ENCODE measurements at places on chromosomes 7 and 10.

DNA sequence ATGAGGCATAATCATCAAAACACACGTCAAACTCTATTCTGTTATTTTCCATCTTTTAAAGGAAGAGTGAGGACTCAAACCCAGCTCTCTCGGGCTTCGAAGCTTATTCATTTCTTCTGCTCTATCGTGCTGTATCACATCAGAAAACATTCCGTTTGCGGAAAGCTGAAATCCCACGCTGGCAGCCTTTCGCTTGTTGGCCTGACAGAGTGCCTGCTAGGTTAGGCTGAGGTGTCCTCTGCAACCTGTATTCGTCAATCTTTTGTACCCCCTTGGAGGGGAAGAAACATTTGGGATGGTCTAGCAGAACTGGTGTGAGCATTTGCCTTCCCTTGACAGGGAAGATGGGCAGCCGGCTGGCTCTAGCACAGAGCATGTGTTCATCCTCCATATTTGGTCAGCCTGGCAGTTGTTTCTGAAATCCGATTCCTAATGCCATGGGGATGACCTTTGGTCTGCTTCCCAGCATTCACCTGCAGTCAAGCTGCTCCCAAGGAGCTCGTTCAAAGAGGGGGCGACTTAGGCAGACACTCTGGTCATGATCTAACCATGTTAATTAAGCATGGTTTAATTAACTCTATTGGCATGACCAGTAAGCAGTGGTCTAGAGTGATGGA is 55.2 kb downstream of the TACC2 start:
- DNase-seq: peak; percentile 64

DNA sequence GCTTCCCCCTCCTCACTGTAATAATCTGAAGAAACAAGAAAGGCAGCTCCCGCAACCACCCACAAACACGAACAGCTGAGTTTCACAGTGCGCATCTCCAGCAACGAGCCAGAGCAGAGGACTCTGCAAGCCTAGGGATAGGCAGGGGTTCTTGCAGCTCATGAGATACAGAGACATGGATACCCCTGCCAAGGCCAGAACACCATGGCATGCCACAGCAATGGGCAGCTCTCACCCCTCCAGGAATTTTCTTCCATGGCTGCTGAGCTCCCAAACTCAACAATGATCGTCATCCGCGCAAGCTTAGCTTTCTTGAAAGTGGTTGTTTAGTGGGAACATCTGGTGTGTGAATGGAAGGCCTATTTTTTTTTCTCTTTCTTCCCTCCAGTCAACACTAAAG is 637.3 kb downstream of the SORCS3 start:
- no peak for DNase-seq

GRCh38 chr10:33087152-33087551 is 129.1 kb upstream of the ITGB1 start:
- no peak for DNase-seq

DNA sequence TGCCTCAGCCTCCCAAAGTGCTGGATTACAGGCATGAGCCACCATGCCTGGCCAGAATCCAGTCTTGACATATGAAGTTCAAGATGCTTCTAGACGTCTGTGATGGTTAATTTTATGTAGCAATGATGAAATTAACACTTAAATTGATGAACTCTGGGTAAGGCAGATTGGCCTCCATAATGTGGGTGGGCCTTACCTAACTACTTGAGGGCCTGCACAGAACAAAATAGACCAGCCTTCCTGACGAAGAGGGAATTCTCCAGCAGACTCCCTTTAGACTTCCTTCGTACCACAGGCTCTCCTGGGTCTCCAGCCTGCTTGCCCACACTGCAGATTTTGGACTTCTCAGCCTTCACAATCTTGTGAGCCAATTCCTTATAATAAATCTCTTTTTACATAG is 4.7 kb downstream of the CDNF start:
- DNase-seq: no peak

DNA sequence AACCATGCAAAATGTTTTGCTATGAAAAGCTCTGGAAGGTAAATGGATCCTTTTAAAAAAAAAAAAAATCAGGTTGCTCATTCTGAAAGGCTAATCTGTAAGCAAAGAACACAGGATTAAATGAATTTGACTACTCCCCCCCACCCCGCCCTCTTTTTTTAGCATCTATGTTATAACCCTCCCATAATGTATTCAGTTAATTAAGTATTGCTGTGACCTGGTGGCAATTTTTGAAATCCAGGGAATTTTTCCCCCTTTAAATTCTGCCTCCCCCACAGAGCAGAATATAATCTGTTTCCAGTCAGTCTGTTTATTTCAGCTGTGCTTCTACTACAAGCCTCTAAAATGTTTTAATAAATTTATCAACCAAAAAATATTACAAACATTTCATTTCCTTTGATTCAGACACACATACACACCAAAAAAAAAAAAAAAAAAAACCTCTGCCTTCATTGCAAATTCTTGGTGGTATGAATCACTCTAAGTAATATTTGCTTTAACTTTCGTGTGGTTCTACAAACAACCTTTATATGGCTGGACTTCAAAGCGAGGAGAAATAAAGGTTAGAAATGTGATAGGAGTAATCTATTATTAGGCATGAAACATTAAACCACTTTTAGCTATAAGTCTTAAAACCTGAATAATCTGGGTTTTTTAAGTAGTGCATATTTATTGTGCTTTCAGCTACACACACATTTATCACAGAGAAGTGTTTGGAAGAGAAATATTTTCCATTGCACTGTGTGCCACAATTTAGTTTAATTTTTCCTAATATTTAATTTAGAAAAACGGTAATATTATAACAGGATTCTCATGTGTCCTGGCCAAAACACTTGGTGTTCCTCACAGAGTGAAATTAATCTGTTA is 64.4 kb upstream of the ARID5B start:
- peak; percentile 59 for DNase-seq

- no peak for DNase-seq
Observed at GRCh38 chr7:121336579-121336978, 7.8 kb downstream of the WNT16 start.

GRCh38 chr10:61869774-61870525 is 31.5 kb upstream of the ARID5B start:
- no peak for DNase-seq

- no peak for DNase-seq
Observed at GRCh38 chr7:16430133-16430532, 8.8 kb upstream of the CRPPA start.

GRCh38 chr7:39816462-39817060 is 133.5 kb upstream of the CDK13 start:
- no peak for DNase-seq

DNA sequence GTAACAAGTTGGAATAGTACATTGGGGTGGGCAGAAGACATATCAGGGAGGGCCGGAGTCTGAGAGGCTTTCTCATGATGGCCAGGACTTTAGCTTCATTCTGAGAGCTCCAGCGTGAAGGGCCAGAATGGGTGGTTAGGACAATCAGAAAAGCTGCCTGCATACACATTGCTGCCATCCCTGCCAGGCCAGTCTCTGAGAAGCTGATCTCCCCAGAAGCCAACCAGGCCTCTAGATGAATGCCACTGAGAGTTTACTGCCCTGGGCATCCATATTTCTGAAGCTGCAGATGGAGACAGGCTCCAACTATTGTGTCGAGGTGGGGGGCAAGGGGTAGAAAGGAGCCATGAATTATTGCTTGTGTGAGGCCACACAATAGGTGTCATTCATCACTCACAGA is 32.0 kb upstream of the ARHGAP22 start:
- DNase-seq: no peak

DNA sequence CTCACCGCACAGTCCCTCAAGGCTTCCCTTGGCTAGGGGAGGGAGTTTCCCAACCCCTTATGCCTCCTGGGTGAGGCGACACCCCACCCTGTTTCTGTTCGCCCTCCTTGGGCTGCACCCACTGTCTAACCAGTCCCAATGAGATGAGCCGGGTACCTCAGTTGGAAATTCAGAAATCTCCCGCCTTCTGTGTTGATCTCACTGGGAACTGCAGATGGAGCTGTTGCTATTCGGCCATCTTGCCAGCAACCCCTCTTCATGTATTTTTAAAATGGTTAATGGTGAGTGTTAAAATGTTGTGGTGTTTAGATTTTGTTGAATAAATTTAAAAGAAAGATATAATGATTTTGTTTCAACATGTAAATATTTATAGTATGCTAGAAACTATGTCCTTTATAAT is 22.0 kb downstream of the UMAD1 start:
- DNase-seq: no peak

DNA sequence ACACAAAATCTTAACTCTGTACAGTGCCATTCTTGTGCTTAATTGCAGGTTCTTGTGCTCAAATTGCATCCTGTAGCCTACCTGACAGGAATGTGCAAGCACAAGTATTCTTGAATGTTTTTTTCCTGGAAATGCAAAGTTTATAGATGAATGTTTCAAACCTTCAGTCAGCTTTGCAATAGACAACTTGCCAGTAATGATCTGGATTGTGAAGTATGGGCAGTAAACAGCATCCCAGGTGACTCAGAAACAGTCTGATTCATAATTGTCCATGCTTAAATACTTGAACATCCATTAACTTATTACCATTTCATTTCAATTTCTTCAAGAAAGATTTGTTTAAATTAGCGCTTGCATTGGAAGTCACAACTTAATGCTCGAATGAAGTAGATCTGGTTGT is 347.2 kb downstream of the SDK1 start:
- no peak for DNase-seq

DNA sequence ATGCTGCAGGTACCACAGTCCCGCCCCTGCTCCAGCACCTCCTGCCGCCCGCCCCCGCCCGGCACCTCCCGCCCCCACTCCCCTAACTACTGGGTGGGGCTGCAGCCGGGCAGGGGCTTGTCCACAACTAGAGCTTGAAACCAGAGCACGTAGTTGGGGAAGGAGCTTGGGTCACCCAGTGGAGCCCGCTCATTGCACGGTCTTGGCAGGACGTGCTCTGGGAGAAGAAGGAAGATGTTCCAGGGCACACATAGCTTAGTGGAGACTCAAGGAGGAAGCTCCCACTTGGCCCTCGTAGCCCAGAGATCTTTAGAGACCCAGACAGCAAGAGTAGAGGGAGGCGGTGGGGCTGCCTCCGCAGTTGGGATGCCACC is 692 bp downstream of the IGFBP1 start:
- DNase-seq: no peak

- DNase-seq: peak; percentile 39
Observed at GRCh38 chr10:784403-785088, 95.1 kb upstream of the DIP2C start.

GRCh38 chr7:34026481-34027190 is 121.3 kb downstream of the BMPER start:
- DNase-seq: no peak

DNA sequence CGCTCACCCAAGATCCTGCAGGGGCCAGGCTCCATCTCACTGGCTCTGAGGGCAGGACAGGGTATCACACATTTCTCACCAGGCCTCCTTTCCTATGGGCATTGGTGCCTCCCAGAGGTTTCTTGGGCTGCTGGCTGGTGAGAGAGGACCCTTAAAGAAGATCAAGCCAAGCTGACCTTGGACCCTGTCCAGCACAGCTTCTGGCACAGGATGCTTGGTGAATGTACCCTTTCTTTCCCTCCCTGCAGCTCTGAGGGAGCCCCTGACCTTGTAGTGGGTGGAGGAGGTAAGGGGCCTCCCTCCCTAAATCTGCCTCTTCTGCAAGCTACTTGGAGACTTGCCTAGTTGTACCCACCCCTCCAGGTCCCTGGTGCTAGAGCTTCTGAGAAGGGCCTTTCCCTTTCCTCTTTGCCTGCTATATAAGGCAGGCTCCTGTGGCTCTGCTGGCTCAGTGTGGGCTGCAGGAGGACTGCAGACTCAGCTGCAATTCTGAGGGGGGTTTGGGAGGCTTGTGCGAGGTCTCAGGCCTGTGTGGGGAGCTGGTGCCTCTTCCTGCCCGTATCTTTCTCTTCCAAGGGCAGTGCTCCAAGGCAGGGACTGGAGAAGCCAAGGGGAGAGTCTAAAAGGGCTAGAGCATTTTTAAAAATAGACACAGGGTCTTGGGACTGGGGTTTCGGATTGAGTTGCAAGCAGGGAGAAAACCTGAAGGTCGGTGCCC is 11.7 kb upstream of the TRIM8 start:
- no peak for DNase-seq

DNA sequence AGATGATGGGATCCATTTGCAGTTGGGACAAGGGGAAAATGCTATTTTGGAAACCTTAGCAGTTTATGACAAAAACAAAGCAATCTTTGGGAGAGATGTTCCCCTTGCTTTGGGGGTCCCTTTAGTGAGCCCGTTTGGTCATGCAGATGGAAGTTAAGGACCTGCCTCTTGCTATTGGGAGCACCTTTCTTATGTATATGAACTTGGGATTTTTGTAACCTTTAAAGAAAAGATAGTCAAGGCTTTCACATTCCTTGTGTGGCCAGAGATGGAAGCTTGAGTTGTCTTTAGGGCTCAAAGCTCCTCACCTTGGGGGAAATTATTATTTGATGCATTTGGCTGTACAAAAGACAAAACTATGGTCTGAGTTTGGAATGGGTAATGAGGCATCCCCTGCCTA is 179.0 kb upstream of the PLPP4 start:
- no peak for DNase-seq

- no peak for DNase-seq
Observed at GRCh38 chr10:46520381-46520780, 36.1 kb downstream of the GPRIN2 start.

GRCh38 chr7:94250124-94250523 is 144.6 kb upstream of the COL1A2 start:
- no peak for DNase-seq

GRCh38 chr7:2893411-2893861 is 49.3 kb upstream of the GNA12 start:
- DNase-seq: no peak

DNA sequence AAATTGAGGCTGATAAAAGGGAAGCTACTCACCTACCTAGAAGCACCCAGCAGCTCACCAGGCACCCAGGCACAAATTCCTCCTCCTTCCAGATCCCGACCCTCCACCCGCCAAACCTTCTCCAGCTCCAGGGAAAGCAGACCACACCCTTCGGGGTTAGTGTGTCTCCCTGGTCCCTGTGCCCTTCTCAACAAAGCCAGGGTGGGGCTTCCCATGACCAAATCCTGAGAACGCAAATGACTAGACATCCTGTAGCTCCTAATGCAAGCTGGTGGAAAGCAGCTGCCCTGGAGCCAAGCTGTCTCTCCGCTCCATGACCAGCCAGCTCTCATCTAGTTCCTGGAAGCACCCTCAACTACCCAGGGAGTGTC is 4.4 kb downstream of the TBX20 start:
- no peak for DNase-seq

DNA sequence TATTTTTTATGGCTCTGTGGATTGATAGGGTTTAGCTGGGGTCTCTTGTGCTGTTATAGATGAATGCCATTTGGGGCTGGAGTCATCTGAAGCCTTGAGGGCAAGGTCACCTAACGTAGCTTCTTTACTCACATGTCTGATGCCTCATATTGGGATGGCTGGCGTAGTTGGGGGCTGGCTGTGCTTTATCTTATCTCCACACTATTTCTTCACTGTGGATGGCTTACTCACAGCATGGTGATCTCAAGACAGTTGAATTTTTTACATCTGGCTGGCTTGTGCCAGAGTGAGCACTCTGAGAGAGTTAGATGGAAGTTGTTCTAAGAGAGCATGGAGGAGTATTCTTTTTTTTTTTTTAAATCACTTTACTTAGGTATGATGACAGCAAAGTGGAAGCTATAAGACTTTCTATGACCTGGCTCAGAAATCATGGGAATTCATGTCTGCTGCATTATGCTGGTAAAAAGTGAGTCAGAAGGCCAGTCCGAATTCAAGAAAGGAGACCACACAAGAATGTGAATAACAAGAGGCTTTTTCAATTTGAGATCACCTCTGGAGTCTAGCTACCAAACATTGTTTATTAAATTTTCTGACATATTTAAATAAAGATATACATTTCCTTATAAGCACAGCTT is 252.4 kb upstream of the TPK1 start:
- no peak for DNase-seq

GRCh38 chr7:158633055-158633956 is 45.7 kb upstream of the PTPRN2 start:
- DNase-seq: no peak

GRCh38 chr10:60732807-60733516 is 45.3 kb upstream of the CDK1 start:
- DNase-seq: peak; percentile 89

All from small intestine (tissue), 16 donors.